Activated CD8-positive, alpha-beta memory T cell treated with anti-CD3 and anti-CD28 coated beads for 24 hours (primary cell): ENCODE measurements at places on chromosomes 12 and 14.

DNA sequence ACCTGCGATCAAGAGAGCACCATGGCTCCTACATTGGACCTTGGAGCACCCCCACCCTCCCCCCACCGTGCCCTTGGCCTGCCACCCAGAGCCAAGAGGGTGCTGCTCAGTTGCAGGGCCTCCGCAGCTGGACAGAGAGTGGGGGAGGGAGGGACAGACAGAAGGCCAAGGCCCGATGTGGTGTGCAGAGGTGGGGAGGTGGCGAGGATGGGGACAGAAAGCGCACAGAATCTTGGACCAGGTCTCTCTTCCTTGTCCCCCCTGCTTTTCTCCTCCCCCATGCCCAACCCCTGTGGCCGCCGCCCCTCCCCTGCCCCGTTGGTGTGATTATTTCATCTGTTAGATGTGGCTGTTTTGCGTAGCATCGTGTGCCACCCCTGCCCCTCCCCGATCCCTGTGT, 1.8 kb upstream of the RNU7-1 start:
- DNase-seq = no peak

- no peak for DNase-seq
Observed at GRCh38 chr14:99664058-99664936, 19.4 kb downstream of the HHIPL1 start.

DNA sequence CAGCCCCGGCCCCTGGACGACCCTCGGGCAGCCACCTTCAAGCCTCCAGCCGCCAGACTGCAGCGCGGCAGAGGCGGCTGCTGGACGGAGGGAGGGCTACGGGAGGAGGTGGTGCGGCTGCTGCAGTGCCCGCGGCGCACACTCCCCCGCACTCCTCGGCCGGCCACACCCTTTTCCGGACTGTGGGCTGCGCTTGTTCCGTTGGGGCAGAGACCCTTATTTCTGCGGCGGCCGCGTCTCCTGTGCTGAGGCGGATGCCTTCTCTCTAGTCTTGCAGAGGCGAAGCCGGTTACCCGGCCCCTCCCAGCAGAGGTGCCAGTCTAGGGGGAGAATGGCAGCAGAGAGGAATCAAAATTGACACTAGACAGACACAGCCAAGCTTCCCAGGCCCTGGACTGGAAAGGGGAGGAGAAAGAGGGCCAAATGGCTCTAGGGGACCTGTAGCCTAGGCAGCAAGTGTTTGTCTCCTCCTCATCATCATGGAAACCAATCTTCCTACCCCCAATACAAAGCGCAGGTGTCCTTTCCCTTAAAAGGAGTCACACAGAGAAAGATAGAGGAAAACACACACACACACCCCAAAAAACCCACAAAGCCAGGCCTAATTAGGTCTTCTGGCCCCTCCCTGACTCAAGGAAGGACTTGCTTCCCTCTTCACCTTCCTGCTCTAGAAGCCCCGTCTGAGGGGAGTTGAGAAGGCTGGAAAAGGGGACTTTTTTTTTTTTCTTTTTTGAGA, 1.3 kb downstream of the ESYT1 start:
- peak; percentile 89 for DNase-seq

DNA sequence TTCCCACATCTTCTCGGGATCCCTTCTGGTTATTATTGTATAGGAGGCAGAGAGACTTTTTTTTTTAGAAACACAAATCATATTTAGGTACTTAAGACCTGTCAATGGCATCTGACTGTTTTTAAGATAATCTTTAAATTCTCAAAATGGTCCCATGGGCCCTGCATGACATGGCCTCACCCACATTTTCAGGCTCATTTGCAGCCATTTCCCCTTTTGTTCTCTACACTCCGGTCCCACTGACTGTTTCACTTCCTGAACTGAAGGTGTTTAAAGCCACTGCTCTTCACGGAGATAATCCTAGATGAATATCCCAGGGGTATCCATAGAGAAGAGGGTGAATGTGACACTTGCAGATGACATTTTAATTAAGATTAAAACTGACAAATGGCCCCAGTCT, 12.3 kb upstream of the C12orf71 start:
- no peak for DNase-seq

DNA sequence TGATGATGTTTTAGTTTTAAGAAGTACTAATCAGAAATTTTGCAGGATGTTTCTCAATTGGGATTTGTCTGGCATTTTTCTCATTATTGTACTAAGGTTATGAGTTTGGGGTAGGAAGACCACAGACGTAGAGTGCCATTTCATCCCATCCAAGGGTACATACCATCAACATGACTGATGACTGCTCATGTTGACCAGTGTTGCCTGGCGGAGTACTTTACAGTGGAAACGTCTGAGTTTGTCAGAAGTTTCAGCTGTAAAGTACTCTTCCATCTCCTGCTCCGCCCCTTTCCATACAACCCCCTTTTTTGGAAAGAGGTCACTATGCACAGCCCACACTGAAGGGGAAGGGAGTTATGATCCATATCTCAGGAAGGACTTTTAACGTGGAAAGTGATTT, 74.2 kb downstream of the RCOR1 start:
- no peak for DNase-seq

DNA sequence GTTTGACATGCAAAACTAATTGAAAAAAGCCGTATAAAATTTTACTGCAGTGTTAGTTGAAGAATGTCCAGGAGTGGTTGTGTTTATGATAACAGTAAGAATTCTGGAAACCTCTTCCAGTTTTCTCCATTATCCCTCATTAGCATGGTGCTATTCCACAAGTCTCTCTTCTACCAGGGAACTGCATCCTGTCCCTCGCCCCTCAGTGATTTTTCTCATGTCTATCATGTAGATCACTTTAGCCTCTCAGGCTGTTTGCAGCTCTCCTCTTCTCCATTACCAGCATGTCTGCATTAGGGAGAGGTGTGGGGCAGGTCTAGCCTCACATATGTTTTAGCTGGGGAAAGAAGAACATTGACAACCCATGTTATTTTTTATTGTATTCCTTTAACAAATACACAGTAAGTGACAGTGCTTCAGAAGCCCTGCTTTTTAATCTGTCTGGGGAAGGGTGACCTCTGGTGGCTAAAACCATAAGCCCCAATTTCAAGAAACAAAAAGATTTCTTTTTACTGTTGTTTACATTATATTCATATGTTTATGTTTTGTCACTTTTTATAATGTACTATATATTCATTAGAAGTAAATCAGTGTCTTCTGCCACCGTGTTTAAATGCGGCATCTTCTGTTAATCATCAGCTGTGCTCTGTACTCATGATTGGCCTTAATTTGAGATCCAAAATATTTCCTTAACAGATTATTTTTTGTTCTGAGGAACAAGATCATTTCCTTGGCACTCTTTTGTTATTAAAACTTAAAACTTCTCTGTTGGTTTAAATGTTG, 70.7 kb downstream of the RASSF8 start:
- DNase-seq = no peak

- no peak for DNase-seq
Observed at GRCh38 chr12:108029051-108029835, 99.8 kb upstream of the WSCD2 start.

DNA sequence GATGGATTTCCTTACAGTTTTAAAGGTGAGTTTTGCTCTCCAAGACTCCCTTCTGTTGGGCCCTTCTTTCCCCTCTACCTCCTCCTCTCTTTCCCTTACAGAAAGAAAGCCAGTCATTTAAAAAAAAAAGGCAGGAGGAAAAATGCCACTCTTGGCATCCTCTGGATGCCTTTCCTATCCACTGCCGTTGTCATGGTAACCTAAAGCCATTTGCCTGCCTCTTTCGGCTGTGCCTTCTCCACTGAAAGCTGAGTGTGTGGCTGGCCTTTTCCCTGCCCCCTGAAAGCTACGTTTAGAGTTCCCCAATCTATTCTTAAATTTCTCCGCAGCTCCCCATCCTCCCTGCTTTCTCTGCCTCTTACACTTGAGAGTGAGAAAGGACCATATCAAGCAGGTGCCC, 67.1 kb downstream of the TUNAR start:
- DNase-seq = no peak

DNA sequence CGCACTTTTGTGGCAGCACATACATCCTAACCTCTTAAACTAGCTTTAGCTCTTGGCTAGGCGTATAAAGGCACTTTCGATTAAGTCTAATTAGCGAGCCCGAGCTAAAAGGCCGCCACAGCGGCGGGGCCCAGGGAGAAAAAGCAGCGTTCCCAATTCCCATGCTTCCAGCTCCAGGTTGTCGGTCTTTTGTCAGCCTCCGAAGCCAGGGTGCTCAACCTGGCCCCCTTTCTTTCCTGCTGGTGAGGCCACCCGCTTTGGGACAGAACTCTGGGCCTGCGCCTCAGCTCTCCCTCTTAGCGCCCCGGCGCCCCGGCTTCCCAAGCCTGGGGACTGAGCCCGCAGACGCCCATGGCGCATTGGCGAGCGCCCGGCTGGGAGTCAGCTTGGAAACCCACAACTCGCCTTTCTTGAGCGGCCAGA, 33.3 kb upstream of the TBX5 start:
- DNase-seq = no peak

DNA sequence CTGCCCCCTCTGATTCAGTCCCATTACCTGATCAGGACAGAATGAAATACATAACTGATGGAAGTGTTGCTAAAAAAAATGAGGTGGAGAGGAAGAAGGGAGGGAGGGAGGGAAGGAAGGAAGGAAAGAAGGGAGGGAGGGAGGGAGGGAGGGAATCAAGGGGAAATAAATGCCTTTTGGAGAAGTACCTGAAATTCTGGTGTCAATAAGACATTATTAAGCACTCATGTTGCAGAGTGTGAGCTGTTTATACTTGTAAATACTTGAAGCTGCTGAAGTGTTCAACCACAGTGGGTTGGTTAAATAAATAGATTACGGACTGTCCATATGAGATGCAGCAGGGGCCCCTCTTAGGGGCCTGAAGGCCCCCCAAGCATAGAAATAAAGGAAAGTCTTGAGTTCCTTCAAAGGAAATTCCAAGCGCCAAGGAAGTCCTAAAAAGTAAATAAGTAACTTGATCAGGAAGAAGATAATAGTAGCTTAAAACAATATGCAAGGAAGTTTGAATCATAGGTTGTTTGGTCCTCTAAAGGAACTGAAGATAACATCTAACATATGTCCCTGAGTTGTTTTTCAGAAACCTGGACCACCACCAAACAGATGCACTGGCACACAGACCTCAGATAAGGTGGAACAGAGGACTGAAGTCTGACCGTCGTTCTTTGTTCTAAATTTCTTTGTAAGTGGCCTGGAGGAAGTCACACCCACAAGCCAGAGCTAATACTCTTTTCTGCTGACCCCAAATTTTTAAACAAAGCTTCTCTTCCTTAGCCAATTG, 110.8 kb downstream of the SEC23A start:
- no peak for DNase-seq

GRCh38 chr14:53043027-53043581, 92.3 kb upstream of the FERMT2 start:
- DNase-seq = no peak

GRCh38 chr14:104230119-104230815, 91.9 kb downstream of the KIF26A start:
- no peak for DNase-seq

GRCh38 chr12:127108360-127109215, 1158.4 kb upstream of the TMEM132C start:
- DNase-seq = peak; percentile 68

DNA sequence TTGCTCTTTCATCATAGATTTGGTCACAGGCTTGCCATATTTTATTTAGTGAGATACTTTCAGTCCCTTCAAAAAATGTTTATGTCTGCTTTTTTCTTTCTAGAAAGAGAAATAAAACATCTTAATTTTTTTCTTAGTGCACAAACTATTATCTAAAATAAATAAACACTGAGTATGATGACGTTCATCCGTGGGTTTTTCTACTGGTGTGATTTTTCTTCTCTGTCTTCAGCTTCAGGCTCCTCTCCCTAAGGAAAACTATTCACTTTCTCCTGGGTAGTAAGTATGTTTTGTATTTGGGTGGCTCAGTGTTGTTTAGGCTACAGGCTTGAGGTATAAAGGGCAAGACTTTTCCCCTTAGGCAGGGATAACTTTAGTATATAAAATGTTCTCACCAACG, 154.7 kb downstream of the DACT1 start:
- no peak for DNase-seq

- DNase-seq = no peak
Observed at GRCh38 chr14:34072921-34073320, 122.0 kb upstream of the EGLN3 start.

DNA sequence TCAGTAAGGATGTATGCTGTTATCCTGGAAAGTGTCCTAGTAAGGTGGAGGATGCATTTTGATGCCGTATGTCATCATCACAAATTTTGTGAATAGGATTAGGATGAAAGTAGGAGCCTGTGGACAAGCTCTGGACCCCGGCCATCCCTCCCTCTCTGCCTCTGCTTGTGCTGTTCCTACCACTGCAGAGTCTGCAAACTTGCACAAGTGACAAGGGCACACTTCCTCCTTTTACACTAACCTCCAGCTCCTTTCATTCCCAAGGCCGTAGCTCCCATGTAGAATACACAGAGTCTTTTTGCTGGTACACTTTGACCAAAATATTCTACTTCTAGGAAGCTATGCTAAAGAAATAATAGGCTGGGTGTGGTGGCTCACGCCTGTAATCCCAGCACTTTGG, 13.3 kb upstream of the TMCC3 start:
- no peak for DNase-seq
